ENCODE measurements at places on chromosomes 1 and 21.

DNA sequence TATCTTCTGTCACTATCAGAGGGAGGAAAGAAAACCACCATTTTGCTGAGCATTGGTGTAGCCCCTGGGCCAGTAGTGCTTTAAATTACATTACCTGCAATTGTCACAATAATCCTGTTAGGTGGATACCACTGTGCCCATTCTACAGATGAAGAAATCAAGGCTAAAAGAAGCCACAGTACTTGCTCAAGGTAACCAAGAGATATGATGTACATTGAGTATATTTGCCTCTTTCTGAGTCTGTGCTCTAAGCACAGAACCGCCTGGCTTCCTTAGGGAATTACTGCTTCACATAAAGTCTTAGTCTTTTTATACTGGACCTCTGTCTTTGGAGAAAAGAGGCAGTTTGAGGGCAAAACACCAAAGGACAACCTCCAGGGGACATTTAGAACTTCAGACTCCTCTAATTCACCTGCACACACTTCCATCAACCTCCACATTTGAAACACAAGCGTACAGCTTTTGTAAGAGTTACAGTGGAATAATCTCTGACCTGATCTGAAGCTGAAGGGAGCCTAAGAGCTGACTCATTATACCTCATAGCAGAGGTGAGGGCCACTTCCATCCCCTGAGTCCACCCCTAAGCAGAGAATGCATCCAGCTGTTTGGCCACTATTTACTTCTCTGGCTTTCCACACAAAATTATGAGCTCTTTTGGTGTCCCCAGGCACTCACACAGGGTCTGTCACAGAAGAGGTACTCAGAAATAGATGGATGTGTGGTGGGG, 61.8 kb downstream of the PLPP3 start:
- no peak for DNase-seq

GRCh38 chr21:29163341-29164115, 33.1 kb downstream of the MAP3K7CL start:
- no peak for DNase-seq

- DNase-seq: no peak
Observed at GRCh38 chr21:28106370-28106890, 886.2 kb downstream of the LTN1 start.

GRCh38 chr1:183609759-183610452, 19.6 kb upstream of the NCF2 start:
- no peak for DNase-seq

DNA sequence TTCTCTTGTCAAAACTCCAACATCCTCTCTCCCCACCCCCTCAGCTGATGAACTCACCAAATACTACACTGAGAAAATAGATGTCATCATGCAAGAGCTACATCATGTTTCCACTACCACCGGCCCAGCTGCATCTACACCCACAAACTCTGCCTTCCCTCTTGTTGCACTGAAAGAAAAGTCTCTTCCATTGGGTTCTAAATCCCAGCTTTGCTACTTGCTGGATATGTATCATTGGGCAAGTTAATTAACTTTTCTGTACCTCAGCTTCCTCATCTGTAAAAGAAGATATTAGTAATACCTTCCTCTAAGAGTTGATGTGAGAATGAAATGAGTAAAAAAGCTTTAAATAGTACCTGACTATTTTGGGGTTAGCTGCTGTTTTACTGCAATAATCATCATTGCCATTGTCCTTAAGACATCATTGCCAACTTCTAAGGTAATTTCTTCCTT, 108.6 kb downstream of the OLFML2B start:
- DNase-seq: peak; percentile 56

Data from stimulated activated CD4-positive, alpha-beta T cell treated with anti-CD3 and anti-CD28 coated beads, Interleukin-2, amount 100 ng/mL, for 24 hours (primary cell).